ENCODE measurements at places on chromosomes 2 and 18.

GRCh38 chr2:205650450-205650849, 31.9 kb upstream of the NRP2 start:
- DNase-seq = no peak

DNA sequence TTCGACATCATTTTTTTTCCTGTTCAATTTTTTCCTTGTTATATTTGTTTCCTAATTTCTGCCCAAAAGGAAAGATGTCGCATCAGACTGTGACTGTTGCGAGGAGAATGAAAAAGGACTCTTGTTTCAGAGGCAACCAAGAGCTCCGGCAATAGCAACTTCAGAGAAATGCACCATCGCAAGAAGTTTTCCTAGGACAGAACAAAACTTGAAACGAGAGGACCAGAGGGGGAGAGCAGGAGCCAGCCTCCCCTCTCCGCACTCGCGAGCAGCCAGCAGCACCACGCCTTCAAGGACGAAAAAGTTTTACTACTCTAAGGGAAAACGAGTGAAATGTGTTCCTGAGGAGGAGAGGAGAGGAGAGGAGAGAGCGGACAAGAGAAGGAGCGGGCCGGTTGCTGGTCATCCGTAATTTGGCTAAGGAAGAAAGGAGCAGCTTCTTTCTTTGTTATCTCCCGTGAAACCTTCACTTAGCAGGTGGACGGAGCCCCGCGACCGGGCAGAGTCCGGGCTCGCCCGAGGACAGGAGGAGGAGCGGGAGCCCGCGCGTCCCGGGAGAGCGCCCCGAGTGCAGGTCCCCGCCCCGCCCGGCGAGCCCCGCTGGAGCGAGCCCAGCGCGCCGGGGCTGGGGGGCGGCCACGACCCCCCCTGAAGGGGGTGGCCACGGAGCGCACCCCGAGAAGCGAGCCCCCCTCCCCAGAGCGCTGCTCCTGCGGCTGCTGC, 744 bp downstream of the POU3F3 start:
- DNase-seq = no peak

DNA sequence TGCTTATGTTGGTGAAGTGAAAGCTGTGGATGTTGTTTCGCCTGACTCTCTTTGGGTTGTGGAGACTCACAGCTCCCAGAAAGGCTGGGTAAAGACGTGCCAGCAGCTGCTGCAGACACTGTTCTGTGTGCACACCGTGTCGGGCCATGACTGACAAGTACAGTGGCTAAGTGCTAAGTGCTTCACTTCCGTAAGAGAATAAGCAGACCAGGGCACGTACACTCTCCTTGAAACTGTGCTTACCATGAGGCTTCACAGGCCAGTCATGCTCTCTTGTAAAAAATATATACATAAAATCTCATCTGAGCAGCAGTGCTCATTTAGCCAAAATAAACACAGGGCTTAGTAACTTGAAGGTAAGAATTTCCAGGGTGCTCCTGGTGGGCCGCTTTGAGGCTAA, 86.0 kb downstream of the NRP2 start:
- no peak for DNase-seq

- no peak for DNase-seq
These were observed 23.1 kb downstream of the DDX1 start for GRCh38 chr2:15614545-15615300.

DNA sequence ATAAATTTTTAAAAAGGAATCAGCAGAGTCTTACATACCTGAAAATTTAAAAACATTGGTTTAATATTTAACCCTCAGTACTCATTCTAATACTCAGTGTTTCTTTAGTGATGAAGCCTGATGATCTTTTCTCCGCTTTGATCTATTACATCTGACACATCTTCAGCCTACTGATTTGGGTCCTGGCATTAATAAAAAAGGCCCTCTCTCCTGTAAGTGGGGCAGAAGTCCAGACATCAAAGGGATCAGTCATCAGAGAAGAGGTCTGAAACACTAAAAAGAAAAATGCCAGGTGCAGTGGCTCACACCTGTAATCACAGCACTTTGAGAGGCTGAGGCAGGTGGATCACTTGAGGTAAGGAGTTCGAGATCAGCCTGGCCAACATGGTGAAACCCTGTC, 581.1 kb upstream of the LRATD1 start:
- DNase-seq = no peak

GRCh38 chr18:22826726-22827125, 106.4 kb upstream of the RBBP8 start:
- DNase-seq = no peak

DNA sequence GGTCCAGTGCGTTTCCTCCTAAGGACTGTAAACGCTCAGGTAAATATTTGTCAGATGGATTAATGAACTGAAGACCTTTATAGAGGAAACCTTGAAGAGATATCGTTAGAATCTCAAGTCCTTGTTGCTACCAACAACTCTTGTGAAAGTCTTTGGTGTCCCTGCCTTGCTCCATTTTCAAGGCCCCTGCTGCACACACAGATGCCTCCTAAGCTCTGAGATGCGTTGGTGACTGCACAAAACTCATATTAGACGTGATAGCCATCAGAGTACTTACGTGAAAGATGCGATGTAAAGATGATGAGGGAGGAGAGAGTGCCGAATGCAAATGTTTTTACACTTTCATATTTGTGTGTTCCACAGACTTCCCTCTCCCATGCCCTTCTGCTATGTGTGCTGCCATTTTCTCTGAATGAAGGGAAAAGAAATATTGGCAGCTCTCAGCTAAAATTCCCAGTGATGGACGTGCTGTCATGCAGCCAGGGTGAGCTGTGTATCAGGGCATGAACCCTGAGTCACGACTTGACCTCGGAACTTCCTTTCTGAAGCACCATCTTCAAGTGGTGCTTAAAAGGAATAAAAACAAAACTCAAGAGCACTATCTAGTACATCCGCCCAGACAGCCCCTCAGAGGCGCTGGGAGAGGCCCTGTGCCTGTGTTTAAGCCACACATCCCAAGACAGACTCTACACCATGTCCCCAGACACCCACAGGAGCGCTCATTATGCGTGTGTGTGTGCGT, 117.4 kb downstream of the FAM210A start:
- DNase-seq = peak; percentile 31

DNA sequence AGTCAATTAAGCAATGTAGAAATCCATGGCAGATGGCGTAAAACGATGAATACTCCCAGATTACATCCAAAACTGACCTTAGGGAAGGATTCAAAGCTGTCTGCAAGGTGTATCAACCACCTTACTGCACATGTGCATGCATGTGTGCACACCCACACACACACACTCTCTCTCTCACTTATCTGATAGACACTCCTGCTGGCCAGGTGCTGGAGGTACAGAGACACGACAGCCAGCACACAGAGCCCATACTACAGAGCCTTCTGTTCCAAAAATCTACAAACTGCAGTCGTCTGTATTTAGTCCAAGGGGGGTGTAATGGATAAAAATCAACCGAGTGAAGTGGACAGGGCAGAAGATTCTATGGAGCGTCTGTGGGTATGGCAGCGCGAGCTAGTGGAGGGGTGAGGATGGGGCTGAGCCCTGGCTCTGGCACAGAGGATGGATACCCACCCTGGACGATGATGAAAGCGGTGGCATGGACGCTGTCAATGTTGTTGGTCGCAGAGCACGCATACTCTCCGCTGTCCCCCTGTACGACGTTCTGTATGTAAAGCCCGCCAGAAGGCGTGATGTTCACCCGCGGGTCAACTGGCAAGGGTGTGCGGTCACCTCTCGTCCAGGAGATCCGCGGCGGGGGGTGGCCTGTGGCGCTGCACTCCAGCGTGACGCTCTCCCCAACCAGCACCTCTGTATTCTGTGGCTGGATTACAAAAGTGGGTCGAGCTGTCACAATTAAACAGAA, 78.4 kb downstream of the PXDN start:
- DNase-seq = no peak

- DNase-seq = no peak
These were observed 19.3 kb upstream of the C1QL2 start for GRCh38 chr2:119177838-119178190.

GRCh38 chr2:141393214-141393545, 737.6 kb downstream of the LRP1B start:
- DNase-seq = no peak

GRCh38 chr2:96325884-96326255, 753 bp downstream of the ITPRIPL1 start:
- DNase-seq = no peak

DNA sequence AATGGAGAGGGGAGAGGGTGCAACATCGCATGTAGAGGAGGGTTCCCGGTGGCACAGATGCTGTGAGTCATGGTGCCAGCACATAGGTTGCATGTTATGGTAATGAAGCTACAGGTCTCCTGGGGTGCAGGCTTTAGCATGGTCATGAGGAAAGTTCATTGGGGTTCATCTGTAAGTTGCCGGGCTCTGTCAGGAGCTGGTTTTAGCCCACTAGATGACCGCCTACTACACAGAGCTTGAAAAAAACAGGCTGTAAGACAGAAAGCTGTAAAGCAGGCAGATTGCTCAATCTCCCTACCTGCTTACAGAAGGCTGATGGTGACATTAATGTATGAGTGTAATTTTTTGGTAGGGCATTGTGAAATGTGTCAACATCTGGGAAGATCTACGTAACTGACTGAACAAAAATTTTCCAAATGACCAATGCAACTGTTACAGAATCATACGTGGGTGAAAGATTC, 23.9 kb downstream of the DYSF start:
- DNase-seq = no peak

DNA sequence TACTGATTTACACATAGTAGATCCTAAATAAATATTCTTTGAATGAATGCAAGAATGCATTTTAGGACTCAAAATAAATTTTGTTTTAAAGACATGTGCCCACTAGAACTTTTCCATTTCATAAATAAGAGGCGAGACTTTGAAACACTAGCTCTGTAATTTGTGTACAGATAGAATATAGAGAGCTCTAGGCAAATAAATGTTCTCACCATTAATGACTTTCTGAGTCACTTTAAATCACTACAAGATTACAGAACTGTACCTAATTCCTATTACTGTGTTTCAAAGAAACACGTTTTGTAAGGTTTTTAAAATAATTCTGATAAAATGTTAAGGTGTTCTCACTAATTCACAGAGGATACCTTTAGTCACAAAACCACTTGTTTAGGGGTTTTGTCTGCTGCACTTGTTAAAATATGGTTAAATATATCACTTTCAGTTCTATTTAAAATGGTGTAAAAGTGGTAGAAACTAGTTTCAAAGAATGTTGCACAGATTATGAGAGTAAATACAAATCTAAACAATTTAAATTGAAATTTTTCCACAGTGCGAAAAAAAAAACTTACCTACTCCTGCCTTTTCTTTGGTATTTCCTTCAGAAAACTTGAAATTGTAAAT, 158.7 kb upstream of the ZC3H15 start:
- DNase-seq = no peak

DNA sequence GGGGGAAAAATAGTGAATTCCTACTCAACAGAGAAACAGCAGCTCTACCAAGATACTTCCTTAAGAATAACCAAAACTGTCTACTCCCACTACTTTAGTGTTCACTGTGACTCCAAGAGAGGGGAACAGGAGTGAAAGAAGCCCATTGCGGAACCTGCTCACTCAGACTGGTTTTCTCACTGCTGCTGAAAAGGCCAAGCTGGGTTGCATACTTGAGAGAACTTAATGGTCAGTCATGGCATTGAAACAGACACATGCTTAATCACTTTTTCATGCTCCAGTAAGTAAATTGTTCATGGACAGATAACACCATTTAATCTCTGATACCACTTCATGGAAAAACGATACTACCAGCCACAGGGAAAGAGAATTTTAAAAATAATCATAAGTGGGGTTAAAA, 35.7 kb upstream of the SLC8A1 start:
- DNase-seq = no peak

DNA sequence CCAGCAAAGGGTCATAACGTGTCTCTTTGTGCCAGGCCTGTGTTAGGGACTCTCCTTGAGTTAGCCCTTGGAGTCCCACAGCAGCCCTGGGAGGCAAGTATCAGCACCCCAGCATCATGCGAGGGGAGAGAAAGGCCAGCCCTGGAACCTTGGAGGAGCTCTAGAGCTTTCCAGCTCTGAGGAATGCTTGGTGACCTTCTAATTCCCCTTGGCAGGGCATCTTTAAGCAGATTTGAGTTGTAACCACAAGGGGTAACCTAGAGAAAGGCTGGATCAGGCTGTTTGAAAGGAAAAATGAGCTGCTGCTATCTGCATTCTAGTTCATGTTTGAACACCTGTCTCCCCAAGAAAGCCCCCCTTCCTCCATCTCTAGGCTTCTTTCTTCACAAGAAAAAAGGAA, 23.8 kb upstream of the ODC1 start:
- DNase-seq = no peak

Data from ureter (tissue), 1 donor.